ENCODE measurements at places on chromosomes 7 and 10.

DNA sequence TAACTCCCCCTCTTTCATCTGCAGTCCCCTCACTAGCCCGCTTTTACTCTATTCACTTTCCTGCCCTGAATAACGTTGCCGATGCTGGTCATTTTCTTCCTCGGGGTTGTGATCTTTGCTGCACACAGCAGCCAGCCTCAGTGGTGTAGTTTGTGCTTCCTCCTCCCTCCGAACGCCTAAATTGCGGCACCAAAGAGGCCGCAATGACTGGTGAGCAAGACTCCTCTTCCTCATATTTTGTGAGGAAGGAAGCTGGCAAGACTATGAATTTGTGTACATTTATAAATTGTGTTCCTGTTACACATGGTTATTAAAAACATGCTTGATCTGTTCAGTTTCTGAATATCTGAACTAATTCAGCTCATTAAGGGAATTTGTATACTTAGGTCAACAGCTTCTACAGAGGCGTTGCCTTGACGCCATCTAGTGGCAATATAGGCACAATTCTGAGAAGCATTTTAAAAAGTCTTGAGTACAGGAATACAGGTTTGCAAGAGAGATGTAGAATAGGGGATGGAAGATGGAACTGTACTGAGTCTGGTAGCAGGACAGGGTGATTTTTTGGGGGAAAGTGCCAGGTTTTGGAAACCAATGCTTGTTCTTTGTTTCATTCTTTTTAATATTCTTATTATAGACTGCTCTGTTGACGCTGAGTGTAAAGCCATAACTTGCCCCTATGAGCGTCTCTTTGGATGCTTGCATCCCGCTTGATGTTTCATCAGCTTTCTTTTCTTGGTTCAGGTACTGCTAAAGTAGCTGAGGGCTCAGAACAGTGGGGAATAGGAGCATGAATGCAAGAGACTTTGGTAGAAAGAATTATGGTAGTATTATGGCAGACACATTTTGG lies 4.1 kb upstream of the TAS2R5 start:
- no peak for DNase-seq

- no peak for DNase-seq
These were observed 179.2 kb upstream of the ZMIZ1 start for GRCh38 chr10:78889536-78890063.

DNA sequence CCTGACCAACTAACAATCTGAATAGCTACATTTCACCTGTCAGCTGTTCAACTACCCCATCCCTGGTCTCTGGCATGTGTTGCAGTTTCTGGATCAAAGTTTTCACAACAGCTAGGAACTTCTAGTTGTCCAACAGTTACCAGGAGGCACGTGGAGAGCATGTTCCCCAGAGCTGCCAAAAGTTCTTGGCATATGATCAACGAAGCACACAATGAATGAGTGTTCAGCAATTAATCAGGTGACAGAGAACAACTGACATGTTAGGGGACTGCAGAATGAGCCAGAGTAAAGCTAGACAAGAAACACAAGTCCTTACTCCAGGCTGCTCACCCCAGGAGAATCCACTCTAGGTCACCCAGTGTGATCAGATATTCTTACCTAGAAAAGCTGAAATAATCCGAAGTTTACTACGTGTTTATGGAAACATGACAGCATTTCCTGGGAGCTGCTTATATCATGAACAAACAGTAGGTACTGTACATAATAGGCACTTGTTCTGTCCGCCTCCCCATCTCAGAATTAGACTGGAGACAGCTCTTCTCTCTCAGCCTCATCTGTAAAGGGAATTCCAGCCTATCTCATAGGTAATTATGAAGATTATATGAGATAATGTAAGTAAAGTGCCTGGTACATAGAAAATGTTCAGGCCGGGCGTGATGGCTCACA lies 50.6 kb downstream of the ZNF438 start:
- no peak for DNase-seq

GRCh38 chr10:79148452-79149344 lies 79.9 kb downstream of the ZMIZ1 start:
- no peak for DNase-seq

DNA sequence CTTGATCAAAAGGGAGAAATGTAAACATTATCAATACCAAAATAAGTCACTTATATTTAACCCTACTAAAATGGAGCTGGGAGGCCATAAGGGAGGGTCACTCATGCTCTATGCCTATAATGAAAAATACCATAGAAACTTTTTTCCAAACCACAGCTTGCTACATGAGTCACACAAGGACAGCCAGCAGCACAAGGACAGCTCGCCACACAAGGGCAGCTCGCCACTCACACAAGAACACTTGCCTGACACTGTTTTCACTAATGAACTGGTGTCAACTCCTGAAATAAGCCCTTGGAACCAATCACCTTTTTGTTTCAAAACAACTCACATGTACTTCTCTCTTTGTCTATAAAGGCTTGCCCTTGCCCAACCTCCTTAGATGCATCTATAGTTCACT lies 43.3 kb downstream of the FRMPD2 start:
- no peak for DNase-seq

DNA sequence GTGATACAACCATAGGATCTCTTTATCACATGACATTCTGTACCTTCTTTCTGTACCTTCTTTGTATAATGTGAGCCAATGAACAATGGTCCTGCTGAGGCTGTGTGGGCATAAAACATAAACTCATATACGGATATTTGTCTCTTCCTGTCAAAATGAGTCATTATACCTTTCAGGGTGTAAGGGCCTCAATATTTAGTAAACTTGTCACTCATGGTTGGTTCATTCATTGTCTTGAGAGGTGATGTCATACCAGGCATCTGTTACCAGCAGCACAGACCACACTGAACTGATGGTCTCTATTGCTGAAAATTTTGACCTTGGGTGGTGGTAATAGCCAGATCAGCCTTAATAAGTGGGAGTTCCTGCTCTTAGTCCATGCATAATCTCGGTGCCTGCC lies 287.6 kb upstream of the TPK1 start:
- no peak for DNase-seq

GRCh38 chr7:99848420-99849216 lies 20.8 kb downstream of the CYP3A43 start:
- no peak for DNase-seq

GRCh38 chr7:159017741-159018140 lies 126.9 kb downstream of the VIPR2 start:
- DNase-seq = no peak

GRCh38 chr10:122878799-122879338 lies 512 bp downstream of the FAM24B start:
- DNase-seq = no peak
